ENCODE measurements at places on chromosomes 5 and 9.

- no peak for DNase-seq
Measured at GRCh38 chr9:97628668-97629067, 4.5 kb downstream of the TSTD2 start.

- DNase-seq: no peak
Measured at GRCh38 chr9:129944506-129945116, 98.4 kb downstream of the FNBP1 start.

DNA sequence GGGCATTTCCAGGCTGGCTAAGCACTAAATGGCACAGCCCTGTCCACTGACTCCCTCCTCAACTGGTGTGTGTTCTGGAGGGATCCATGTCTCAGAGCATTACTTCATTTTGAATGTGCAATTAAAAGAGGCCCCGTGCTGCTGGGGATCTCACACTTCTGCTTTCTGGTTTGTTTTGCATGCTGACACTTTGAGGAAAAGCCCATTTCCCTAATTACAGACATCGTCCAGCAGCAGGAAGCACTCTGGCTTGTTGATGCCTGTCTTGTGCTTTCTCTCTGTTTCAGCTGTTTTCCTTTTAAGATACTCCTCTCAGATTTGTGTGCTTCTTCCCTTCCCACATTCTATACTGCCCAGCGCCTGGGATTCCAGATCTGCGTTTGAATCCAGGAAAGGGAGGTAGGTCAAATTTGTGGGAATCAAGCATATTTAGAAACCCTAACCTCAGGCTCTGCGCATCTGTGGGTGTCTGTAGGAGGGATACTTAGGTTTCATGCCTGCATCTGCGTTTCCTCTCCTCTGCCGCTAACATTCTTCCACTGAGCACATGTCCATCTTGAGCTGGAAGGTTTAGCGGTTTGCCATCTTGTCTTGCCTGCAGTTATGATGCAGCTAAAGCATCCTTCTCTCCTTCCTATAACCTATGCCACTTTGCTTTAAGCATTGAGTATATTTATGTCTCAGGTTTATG, 25.7 kb downstream of the SYK start:
- peak; percentile 27 for DNase-seq

GRCh38 chr5:43485406-43485805, 1.7 kb upstream of the TMEM267 start:
- DNase-seq: no peak

DNA sequence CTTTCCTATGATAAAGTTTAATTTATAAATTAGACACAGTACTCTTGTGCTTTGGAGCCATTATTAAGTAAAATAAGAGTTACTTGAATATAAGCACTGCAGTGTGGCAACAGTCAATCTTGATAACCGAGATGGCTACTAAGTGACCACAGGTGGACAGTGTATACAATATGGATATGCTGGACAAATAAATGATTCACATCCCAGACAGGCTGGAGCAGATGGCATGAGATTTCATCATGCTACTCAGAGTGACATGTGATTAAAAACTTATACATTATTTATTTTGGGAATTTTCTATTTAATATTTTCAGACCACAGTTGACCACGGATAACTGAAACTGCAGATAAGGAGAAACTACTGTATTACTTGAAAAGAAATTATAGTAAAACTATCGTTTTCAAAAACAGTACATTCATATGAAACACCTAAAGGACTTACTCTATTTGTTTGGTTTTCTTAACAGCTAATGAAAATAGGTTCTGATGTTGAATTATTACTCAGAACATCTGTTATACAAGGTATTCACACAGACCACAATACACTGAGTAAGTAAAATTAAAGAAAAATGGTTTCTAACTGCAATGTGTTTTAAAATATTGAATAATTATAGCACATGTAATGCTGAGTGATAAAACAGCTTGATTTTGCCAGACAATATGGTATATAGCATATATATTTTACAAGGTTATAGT, 16.0 kb downstream of the LYRM7 start:
- no peak for DNase-seq

- DNase-seq: no peak
Measured at GRCh38 chr5:127650649-127651048, 1.8 kb downstream of the CTXN3 start.

GRCh38 chr5:178496214-178496613, 94.0 kb downstream of the COL23A1 start:
- DNase-seq: peak; percentile 23

Data from trophoblast cell (in vitro differentiated cells and primary cell).